ENCODE measurements at places on chromosomes 1 and 21.

- no peak for DNase-seq
Measured at GRCh38 chr1:54838565-54839180, 37.5 kb upstream of the TTC22 start.

- DNase-seq = peak; percentile 60
Measured at GRCh38 chr1:20739225-20739624, 6.7 kb upstream of the SH2D5 start.

DNA sequence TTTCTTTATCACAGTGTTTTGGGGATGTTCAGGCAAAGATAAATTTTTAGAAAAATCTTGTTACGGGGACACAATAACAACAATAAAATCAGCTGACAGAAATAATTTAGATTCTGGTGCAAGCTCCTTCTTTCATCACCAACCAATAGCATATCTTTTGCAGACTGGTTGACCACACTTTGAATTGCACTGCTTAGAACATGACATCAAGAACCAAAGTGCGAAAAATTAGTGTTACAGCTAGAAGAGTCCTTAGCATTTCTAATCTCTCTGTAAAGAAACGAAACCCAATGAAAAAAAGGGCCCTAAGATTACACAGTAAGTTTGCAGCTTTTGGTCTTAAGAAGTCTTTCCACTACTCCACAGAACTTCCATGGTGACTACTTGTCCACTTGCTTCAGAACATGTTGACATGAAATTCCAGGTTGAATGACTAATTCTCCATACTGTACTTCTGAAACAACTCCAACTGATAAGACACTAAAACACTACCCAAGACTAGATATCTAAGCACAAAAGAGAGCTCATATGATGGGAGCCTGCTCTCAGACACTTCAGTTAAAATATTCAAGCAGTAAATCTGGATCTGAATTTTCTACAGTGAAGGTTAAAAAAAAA is 31.3 kb downstream of the XKR8 start:
- no peak for DNase-seq

GRCh38 chr1:160158031-160158430 is 6.6 kb downstream of the ATP1A4 start:
- DNase-seq = no peak

DNA sequence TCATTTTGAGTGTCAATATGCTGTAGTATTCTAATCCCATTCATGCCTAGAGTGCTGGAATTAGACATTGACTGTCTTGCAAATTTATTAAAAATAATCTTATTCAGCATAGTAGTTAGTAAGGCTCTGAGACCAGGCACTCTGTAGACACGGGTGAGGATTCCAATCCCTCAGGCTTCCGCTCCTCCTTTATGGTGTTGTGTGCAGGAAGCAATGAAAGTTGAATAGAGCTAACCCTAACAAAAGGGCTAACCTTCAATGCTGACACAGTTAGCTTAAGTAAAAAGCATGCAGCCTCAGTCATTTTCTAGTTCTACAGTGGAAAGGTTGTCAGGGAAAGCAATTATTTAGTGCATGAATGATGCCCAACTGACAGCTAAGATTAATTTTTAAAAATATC is 199.6 kb upstream of the SGIP1 start:
- no peak for DNase-seq

DNA sequence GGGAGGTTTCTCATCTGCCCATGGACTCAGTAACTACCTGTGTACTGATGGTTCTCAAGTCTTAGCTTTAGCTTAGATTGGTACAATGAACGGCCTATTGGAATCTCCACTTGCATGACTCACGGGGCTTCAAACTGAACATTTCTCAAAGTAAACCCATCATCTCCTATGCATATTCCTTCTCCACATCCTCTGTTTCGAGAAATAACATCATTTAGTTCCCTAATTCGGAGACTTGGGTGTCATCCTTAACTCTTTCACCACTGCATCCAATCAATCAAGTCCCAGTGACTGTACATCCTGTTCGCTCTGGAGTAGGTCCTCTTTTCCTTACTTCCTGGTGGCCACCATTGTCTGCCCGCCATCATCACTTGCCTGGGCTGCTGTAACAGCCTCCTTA is 55.8 kb downstream of the LGR6 start:
- no peak for DNase-seq

GRCh38 chr1:41661428-41662060 is 177.1 kb upstream of the EDN2 start:
- no peak for DNase-seq

DNA sequence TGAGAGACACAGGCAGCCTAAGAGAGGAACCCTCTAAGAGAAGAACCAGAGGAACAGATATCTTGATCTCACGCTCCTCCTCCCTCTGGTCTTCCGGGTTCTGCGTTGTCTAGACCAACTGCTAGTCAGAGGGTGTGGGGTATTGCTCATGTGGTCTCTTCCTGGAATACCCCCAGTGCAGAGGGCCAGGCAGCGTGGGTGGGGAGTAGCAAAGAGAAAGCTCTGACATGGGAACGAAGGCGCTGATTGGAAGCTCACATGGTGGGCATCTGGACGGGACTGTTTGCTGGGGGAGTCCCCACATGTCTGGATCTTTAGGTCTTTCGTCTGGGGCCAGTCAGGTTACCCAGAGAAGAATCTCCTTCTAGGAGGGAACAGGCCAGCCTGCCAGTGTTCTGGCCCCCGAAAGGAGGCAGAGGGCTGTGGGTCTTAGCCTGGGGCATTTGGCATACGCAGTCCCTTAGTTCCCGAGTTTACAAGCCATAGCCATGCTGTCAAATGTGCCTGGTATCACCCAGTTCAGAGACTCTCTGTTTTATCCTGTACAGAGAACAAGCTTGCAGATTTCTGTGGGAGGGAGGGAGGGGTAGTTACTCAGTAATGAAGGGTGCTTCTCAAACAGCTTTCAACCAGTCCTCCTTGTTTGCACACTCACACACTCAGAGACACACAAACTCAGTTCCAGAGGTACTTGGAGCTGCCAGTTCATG is 18.3 kb upstream of the IL6R start:
- DNase-seq = peak; percentile 45

GRCh38 chr1:157955221-157955620 is 38.2 kb upstream of the KIRREL1 start:
- no peak for DNase-seq

DNA sequence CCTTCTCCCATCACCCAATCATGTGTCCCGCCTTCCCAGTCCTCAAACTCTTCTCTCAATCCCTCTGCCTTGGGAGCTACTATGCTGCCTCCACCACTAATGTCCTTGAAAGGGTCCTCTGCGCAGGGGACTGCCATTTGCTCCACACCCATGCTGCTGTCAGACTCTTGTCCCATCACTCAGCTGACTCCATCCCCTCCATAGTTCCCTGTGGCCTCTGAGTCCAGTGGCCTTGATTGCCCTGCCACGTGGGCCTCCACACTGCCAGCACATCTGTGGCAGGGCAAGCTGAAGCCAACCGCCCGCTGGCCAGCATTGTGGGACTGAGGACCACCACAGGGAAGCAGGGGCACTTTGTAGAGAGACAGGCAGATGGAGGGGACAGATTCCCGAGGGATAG is 1.3 kb upstream of the TNNT2 start:
- DNase-seq = no peak

- peak; percentile 52 for DNase-seq
Measured at GRCh38 chr1:192809307-192810252, 741 bp downstream of the RGS2 start.

DNA sequence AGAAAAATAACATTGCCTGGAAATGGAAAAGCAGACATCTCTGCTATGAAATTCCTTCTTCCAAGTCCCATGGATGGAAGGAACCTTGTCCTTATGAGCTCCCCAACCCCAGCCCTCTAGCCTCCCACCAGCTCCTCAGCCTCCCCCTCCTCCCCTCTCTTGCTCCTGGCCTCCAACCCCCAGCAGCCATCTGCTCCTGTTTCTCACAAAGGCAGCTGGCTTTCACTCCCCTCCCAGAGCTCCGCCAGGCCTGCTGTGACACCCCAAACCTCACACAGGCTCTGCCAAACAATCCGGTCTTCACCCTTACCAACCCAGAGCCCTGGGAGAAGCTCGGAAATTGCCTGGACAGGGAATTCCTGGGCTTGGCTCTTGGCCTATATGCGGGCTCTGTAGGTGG is 69.2 kb downstream of the KLHDC7A start:
- no peak for DNase-seq

- no peak for DNase-seq
Measured at GRCh38 chr1:33916786-33917185, 52.9 kb downstream of the HMGB4 start.

DNA sequence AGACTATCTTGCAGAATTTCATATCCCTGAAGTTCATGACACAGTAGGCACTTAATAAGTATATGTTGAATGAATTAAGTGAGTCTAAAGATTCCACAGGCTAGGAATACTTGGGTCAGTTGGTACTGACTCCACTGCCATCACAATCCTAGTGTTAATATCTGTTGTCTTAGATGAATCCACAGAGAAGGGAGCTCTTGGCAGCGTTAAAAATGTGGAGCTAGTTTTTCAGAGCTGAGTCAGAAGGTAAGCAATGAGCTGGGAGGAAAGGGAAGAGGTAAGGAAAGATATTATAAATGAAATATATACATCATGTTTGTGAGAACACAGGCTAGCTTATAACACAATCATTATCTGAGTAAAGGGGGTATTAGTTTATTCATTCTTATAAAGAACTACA is 21.8 kb upstream of the GORAB start:
- DNase-seq = no peak

GRCh38 chr1:39608921-39609320 is 30.5 kb downstream of the HEYL start:
- no peak for DNase-seq

GRCh38 chr1:221708076-221708571 is 33.8 kb downstream of the DUSP10 start:
- DNase-seq = no peak

GRCh38 chr1:85148524-85149250 is 52.1 kb downstream of the SYDE2 start:
- peak; percentile 62 for DNase-seq

DNA sequence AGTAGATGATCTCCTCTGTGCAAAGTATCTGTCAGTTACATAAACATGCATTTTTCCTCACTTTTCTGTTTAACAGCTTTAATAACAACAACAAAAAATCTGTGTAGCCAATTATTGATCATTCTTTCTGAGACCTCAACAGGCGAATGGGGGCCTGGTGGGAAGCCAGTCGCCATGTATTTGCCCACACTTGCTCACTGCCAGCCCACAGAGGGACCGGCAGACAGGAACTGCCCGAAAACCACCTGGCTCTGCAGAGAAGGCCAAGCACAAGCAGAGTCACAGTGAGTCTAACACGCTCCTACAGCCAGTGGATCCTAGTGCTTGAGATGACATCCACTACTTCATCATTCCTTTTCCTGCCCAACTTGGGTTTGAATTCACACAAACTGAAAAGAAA is 56.1 kb downstream of the NPHP4 start:
- DNase-seq = no peak

GRCh38 chr1:93567255-93567918 is 114.2 kb downstream of the BCAR3 start:
- peak; percentile 85 for DNase-seq

- peak; percentile 34 for DNase-seq
Measured at GRCh38 chr1:8625491-8625890, 191.9 kb downstream of the RERE start.

DNA sequence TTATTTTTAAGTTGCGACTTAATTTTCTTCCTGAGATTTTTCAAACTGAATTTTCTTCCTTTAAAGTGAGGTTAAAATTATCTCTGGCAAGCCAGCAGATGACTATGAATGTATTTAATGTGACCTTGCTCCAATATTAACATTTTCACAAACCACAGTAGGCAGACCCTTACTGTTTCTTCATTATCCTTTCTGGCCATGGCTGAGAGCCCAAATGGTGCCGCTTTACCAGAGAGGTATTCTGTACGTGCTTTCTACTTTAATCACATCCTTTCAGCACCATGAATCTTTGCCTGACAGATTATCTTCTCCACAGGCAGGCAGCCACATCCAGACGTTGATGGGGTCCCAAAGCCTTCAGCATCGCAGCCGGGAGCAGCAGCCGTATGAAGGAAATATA is 129.6 kb downstream of the LRRC40 start:
- peak; percentile 77 for DNase-seq

GRCh38 chr1:98660940-98661543 is 479 bp upstream of the SNX7 start:
- no peak for DNase-seq

DNA sequence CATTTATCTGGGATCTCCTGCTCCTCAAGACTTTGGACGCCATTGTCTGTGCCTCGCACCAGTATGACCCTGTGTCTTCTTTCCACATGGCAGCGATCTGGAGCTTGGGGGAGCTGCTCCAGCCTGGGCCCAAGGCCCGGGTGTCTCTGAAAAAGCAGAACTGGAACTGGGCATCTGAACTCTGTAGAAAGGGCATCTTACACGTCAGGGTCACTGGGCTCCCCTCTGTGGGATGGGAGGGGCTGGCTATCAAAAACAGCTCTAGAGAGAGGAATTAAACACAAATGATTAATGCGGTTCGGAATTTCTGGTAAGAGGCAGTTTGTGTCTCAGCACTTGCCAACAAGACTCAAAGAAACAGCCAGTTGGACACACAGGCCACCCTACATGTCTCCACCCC is 16.1 kb downstream of the FCRL1 start:
- DNase-seq = no peak

DNA sequence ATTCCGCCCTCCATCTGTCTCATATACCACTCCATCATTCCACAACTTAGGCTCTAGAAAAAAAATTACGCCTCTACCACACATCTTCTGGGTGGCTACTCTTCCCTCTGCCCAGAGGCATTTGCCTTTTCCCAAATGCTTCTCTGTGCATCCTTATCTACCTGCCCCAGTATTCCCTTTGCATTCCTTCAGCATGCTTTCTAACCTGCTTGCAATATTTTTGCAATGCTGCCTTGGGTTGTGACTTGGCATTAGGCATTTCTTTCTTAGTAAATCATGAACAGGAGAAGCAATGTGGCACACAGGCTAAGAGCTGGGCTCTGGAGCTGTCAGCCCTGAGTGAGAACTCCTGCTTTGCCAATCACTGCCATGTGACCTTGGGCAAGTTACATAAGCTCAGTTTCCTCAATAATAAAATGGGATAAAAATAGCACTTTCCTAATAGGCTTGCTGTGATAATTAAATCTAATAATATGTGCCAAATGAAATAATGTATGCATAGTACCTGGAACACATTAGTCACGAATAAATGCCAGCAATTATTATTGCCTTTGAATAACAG is 276.0 kb downstream of the ASTN1 start:
- DNase-seq = no peak

DNA sequence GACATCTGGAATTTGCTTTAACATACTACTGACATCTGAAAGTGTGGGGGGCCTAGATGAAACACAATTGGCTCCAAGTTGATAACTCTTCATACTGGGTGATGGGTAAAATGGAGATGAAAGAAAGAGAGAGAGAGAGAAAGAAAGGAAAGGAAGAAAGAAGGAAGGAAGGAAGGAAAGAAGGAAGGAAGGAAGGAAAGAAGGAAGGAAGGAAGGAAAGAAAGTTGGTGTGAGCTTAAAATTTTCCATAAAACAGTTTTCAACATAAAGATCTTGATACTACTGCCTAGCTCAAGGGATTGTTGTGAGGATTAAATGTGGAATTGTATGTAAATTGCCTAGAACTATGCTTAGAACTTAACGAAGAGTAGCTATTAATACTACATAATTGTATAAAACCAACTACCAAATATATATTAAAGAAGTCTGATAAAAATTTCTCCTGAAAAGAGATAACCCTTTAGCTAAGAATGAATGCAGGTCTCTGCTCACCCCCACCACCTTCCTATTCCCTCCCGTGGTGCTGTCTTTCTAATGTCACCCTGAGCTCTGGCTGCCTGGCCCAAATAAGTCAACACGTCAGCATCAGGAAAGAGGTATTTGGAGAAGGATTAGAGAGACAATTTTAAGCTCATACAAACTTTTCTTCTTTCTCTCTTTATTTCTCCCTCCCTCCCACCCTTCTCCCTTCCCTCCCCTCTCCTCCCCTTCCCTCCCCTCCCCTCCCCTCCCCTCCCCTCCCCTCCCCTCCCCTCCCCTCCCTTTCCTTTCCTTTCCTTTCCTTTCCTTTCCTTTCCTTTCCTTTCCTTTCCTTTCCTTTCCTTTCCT is 89.3 kb upstream of the SGIP1 start:
- DNase-seq = no peak

All from fibroblast of upper back skin (primary cell).